ENCODE measurements at places on chromosomes 5 and 9.
A peak's percentile ranks its signal among the peaks of the same experiment; 100 is the strongest.

GRCh38 chr5:150046031-150046430, 40.3 kb downstream of the CSF1R start:
- no peak for DNase-seq

DNA sequence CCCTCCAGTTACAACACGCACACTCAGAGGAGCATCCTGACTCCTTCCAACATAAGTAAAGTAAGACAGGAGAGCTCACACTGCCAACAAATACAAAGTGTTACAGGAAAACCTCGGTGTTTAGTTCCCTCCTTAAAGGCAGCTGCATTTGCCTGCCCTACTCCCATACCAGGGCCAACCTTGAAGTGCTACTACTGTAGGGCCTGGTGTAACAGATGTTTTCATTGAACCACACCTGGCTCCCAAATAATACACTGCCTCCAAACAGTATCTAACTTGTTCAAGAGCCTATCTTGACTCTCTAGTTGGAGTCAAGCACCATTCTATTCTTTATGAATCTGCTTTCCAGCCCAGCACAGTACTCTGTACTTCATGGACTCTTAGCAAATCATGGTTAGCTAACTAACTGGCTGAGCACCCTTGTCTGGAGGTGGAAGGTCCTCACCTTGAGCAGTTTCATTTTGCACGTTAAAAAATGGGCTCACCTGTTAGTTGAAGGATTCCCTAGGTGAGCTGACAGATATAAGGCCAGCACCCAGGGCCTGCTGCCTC, 34.6 kb downstream of the TTC39B start:
- DNase-seq = no peak

DNA sequence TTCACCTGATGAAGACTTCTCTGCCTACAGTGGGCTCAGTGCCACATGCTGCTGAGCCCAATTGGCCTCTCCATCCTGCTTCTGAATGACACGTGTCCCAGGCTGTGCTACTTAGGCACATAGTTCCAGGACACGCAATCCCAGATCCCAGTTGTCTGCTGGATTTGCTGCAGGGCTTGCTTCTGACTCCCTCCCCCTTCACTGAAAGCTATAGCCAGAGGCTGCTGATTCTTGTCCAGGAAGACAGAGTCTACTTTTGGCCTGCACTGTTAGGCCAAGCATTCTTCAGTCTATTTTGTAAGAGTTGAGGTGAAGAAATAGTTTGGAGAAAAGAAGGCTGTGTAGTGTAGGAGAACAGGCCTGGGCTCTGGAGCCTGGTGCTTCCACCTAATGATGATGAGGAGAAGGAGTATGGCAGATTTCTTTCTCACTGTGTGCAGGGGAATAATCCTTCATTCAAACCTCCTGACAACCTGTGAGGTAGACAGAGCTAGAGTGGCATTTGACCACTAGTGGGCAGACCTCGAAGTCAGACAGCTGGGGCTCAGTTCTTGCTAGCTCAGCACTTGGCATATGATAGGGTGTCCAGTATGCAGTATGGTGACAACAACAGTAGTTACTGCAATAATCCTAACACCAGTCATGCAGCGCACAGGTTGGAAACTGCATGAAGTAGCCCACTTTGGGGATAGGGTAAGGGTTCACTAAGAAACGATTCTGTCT, 19.5 kb upstream of the ASPN start:
- DNase-seq = peak; percentile 36

DNA sequence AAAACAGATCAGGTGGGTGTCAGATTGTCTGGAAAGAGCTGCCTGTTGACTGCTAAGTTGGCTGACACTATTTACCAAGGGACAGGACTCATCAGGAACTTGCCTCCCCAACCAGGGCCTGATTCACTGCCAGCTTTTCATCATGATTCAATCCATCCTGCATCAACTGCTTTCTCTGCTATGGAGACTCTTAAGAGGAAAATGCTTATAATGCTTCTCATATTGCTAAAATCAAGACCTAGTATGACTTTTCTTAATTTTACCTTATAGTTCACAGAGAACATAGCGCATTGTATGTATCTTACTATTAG, 21.3 kb downstream of the HTR4 start:
- DNase-seq = no peak

DNA sequence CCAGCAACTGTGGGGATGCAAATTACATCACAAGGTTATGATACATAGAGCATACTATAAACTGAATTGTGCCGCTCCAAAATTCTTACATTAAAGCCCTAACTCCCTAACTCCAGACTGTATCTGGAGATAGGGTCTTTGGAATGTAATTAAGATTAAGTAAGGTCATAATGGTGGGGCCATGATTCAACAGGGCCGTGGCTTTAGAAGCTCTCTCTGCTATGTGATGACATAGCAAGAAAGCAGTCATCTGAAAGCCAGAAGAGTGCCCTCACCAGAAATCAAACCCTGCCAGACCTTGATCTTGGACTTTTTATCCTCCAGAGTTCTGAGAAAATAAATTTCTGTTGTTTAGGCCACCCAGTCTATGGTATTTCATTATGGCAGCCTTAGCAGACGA, 123.9 kb downstream of the FBXL17 start:
- no peak for DNase-seq

- no peak for DNase-seq
Measured at GRCh38 chr9:92499701-92500100, 17.4 kb upstream of the ASPN start.

GRCh38 chr5:131627207-131627865, 7.7 kb downstream of the RAPGEF6 start:
- DNase-seq = no peak

GRCh38 chr5:111461934-111462333, 50.4 kb downstream of the STARD4 start:
- DNase-seq = no peak

DNA sequence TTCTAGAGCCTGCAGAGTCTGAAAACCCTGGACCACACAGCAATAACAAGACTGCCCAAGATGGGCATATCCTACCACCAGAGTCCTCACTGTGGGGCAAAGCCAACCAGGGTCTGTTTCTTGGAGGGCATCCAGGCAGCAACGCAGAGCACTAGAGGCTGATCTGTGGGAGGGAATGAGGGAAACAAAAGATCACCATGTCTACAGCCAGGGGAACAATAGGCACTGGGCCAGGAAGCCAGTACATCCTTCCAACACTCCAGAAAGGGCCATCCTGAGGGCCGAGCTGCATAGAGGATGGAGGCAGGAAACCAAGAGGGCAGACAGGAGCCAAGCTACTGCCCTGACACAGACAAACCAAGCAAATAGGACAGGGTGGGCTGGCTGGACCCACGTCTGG, 416.1 kb upstream of the IRX4 start:
- no peak for DNase-seq

DNA sequence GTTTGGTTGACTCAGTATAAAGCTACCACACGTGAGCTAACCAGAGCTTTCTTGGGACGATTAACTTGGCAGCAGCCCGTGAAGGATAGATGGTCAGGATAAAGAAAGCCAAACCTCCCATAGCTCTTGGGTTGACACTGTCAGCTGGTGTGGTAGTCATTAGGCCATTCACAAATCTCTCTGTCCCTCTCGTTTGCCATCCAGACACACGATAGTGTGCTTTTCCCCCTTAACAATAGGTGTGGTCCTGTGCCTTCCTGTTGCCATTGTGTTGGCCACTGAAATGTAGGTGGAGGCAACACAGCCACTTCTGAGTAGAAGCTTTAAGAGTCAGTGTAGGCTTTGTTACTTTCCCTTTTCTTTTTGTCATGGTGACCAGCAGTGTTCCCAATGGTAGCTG, 11.7 kb downstream of the OR13J1 start:
- no peak for DNase-seq

DNA sequence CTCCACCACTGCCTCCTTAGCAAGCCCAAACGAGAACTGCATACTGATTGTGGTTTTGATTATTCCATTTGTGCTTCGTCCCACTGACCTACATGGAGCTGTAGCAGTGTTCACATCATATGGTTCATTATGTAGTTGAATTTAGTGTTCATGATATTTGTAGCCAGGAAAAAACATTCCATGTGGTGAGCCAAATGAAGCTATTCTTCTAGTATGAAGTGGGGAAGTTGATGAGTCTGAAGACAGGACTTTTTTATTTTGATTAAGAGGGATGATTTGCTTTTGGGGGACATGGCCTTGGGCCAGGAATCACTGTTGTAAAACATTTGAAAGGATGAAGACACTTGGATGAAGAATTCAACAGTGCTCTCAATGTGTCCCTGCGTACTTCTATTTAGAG, 192.9 kb upstream of the SLC27A6 start:
- DNase-seq = no peak

DNA sequence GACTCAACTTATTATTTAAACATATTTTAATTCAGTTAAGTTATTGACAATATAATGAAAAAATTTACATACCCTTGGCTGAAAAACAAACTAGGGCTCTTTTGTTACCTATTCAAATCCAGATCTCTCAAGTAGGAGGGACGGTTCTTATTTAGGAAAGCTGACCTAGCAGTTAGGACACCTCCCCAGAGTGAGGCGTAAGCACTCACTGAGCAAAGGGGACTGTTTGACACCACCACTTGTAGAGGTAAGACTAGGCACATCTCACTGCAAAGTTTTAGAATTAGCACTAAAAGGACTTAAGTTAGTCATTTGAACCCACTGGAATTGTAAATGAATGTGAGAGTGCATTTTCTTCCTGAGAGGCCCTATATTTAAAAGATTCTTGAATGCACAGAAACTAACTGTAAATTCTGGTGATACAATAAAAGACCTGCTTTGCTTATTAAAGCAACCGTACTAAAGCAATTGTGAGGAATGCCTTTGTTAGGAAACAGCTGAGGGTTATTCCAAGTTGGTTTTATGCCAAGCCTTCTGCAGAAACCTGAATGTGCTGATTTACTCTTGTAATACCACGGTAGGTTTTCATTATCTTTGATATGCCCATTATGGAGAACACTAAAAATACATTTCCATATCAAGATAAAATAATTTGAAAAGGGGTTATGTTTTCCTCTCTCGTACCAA, 16.2 kb downstream of the HACD4 start:
- DNase-seq = no peak

- DNase-seq = no peak
Measured at GRCh38 chr9:122128007-122128968, 31.3 kb downstream of the NDUFA8 start.

DNA sequence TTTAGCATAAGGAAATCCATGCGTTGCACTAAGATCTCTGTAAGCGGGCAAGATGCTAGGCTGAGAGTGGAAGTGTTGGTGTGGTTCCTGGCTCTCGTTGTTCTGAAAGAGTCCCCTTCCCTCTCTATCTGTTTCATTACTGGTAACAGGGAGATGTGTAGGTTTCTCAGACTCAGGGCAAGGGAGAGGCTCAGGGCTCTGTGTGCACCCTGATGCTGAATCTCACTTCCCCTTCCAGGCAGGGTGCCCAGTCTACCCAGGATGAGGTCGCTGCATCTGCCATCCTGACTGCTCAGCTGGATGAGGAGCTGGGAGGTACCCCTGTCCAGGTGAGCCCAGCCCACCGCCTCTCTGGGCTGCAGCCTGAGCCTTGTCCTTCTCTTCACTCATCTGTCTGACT, 45.7 kb downstream of the STOM start:
- DNase-seq = no peak

- DNase-seq = no peak
Measured at GRCh38 chr9:70260007-70260443, 1.2 kb downstream of the SMC5 start.

DNA sequence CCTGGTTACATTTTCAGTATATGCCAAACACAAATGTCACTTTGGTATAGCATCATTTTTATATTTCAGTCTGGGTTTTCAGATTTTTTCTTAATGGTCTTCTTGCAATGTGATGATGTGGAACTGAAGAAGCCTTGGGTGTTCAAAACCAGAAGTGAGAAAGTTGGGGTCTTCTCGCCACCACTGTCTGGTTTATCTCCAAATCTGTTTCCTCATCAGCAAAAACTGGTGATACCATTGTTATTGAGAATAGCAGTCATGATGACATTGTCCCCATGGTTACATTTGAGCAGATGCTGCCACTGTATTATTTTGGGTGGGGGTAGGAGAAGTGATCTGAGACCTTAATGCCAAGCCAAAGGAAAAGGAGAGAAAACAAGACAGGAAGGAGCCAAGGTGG, 85.9 kb upstream of the MAP3K1 start:
- no peak for DNase-seq

DNA sequence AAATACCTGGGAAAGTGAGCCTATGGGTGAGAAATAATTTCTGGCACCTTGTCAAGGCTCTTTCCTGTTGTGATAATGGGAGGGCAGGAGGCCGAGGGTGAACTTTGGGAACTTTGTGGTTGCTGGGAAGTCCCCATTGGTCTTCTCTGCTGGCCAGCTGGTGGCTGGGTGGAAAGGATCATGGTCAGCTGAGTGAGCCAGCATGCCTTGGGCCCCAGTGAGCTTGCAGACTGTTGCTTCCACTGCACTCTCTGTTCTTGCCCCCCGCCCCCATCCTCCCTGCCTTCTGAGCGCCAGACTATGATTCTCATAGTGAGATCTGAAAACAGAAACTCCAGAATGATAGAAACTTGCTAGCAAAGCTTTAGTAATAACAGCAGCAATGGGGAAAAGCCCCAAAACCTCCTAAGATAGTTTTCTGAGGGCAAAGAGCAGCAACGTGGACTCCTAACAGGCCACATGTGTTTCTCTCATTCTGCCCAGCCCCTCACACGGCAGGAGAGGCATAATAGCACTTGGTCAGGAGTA, 139.2 kb upstream of the SMARCA2 start:
- DNase-seq = no peak

DNA sequence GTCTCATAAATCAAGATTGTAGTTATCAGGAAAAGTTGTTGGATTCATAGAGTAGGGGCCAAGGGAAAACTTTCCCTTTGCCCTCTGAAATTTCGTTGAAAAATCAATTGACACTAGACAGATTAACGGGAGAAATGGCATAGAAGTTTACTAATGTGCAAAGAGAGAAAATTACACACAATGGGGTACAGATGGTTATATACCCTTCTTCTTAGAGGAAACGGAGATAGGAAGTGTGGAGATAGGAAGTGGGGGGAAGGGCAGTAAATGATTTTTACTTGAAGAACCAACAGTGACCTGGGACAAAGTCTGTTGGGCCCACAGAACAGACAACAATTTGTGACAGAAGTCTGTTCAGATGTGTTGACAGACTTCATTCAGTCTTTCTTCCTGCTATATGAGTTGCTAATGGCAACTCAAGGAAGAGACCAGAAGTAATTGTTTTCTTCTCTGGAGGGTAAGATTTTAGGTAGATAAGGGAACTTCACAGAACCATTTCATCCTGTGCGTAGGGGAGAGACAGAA, 177.9 kb downstream of the C9orf152 start:
- no peak for DNase-seq

DNA sequence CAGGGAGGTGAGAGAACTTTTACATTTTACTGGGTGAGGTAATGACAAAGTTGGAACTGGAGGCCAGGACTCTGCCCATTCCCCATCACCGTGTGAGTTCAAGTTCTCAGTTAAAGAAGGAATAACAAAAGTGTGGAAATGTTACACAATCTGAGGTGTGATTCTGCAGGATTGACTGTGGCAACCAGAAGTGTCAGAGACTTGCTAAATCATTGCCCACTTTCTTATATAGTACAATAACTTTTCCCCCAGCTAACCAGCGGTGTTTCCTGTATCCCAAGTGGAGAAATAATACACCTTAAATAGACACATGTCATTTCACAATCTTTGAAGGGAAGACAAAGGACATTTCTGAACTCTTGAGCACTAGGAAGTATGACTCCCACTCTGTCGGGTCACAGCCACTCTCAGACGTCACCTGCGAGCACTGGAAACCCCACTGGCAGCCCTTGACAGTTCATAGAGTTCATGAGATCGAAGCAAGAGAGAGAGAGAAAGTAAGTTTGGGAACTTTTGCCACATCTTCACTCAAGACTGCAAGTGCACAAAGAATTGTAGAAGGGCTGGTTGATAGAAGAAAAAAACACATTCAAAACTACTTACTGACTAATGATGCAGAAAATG, 28.4 kb downstream of the PAX5 start:
- no peak for DNase-seq

Data from GM04504 (cell line).